Activated gamma-delta T cell treated with Interleukin-2 at 50 U/mL for 16 hours (primary cell): ENCODE measurements at places on chromosomes 5 and 9.

GRCh38 chr9:70600506-70600905 is 186.0 kb upstream of the KLF9 start:
- DNase-seq: no peak

DNA sequence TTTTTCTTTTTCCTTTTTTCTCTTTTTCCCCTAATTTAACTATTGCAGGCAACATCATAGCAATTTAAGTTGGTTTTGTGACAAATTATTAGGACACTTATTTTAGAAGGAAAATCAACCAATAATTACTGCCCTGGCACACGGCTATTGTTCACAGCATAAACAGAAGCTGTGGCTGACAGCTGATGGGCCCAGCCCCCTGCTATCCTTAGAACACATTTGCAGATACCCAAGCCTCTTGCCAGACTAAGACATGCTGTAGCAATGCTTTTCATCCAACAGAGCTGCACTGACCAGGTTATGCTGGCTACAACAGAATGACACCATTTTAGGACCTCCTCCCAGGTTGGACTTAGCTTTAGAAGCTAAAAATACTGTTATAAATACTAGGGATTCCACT is 852.7 kb upstream of the DMAC1 start:
- no peak for DNase-seq

- DNase-seq: no peak
Observed at GRCh38 chr5:19001539-19001938, 986.5 kb downstream of the CDH18 start.

DNA sequence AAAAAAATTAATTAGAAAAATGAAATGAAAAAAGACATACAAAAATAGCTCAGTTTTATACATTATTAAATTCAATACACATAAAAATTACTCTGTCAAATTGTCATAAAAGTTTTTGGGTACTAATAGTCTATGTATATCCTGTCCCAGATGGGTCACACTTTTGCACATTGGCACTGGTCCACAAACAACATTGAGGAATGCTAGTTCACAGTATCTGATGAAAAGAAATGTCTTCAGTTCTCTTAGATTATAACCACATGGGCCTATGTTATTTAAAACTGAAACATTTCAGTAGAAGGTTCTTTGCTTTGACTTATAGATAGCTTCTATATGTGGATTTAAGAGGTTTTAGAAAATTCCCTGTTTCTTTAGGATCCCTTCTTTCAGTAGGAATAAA is 39.8 kb downstream of the LNPEP start:
- DNase-seq: no peak

- no peak for DNase-seq
Observed at GRCh38 chr9:88041447-88041846, 67.1 kb upstream of the CDK20 start.

- DNase-seq: no peak
Observed at GRCh38 chr9:95336281-95336680, 18.8 kb upstream of the FANCC start.

DNA sequence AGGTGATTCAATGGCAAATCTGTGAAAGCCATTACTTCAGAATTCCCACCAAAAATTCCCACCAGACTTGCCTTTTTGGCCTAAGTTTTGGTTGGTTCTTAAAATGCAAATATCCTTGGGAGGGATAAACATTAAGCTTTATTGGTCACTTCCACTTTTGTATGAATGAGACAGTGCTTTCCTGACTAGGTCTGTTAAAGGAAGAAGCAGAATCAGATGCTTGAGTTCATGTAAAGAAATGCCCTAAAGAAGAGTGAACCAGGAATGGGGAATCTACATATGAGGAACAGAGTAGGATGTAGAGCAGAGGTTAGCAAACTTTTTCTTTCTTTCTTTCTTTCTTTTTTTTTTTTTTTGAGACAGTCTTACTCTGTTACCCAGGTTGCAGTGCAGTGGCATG is 129.3 kb downstream of the GCNT1 start:
- DNase-seq: no peak

DNA sequence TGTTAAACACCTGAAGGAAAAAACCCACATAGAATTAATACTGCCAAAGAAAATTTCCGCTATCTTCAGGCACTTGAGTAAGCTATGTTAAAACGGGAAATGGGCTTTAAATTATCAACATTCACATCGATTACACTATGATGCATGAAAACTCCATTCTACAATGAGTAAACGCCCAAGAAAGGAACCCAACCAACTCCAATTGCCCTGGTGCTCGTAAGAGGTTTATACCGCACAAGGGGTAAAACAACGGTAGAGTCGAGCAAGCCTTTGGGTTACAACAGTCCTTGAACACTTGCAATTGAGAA is 1.0 kb downstream of the AGTPBP1 start:
- no peak for DNase-seq

- DNase-seq: no peak
Observed at GRCh38 chr5:124746916-124747790, 714 bp upstream of the ZNF608 start.

DNA sequence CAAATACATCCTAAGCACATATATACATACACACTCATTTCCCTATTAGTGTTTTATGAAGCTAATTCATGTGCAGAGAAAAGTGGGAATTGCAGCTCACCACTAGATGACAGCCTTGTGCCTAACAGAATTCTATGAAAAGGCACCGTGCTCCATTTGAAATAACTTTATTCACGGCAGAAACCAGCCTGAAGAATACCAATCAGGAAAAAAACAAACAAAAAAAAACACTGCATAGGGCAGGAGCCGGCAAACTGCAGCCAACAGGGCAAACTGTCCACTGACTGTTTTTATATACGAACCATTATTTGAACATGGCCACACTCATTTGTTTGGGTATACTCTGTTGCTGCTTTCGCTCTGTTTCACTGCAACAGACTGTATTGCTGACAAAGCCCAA is 33.6 kb downstream of the ERMP1 start:
- no peak for DNase-seq

GRCh38 chr5:151477101-151477500 is 29.7 kb downstream of the SLC36A1 start:
- no peak for DNase-seq

DNA sequence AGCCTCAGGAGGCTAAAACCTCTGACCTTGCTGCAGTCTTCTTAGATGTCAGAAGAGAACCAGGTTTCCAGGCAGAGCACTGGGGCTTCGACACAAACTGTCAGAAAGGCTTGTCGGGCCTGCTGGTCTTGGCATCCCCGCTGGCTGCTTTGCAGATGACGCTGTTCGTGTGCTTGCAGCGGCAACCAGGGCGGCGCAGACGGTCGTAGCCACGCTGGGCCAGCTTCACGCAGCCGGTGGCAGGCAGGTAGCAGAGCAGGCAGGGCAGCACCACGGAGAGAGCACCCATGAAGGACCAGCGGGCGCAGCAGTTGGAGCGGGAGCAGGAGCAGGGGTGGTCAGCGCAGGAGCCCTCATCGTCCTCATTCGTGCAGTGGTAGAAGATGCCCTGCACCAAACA is 10.7 kb downstream of the SPRY4 start:
- DNase-seq: no peak

DNA sequence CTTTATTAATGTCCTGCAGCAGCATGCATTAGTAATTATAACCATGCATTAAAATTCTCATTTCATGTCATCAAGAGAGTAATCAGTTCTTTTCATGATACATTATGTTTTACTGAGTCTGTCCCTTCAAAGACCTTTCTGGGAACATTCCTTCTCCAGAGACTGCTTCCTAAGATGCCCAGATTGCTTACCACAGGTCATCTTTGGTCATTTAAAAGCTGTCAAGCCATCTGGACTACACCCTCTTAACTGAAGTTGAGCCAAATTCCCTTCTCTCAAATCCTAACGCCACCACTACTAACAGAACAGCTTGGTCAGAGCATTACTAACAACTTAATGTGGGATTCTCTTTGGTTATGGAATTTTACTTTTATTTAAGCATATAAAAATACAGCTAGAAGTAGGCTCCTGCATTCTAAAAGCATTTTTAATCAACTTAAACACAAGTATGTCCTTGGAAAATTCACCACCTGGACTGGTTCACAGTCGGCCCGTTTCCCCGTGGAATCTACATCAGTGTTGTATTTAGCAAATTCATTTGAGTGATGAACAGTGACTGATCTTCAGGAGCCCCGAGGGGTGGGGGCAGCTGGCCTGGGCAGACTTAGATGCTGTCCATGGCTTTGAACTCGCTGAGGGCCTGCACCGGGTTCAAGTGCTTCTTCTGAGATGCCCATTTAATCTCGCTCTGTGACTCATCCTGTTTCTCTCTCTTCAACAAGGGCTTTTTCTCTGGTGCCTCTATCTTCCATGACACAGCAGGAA is 92.8 kb upstream of the CCDC112 start:
- no peak for DNase-seq

DNA sequence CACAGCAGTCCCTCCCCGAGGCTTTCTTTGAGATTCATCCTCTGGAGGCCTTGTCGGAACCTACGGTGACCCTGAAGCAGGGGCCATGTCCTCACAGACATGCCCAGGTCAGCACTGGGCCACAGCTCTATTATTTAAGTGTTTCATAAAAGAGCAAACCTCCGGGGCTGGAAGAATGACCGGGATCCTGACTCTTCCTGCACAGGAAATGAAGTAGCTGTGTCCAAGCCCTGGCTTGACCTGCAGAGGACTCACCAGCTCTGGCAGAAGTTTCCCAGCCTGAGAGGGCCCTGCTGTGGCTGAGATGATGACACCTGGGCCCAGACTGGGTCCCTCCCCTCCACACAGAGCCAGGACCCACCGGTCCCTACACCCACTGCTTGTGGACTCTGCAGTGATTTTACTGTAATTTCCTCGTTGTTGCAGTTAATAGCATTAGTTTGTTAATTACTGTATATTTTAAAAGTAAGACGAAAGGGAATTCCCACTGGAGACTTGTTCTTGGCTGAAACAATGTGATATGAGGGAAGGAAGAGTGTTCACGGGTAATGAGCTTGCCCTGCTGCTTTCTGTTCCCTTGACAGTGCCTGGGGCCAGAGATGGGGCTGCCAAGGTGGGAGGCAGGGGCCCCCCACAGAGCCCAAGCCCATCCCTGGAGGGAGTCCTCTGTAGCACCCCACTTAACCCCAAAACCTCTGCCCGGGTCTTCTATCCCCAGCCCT is 72.2 kb downstream of the PCDH1 start:
- DNase-seq: no peak
